ENCODE measurements at places on chromosomes 16 and 17.

DNA sequence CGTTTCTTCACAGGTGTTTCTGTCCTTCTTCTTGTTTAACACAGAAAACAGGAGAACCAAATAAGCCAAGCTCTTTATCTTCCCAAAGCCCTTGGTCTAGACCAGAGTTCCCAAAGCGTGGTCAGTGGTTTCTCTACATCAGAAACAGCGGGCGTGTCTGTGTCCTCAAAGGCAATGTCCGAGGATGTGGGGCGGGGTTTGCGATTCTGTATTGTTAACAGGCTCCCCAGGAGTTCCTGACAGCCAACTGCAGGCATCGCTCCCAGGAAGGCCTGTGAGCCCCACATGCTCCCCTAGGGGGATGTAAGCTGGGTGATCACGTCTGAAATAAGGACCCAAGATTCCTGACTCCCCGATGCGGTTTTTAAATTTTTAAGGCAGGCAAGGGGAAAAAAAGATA lies 28.4 kb upstream of the SLC25A19 start:
- DNase-seq = no peak

DNA sequence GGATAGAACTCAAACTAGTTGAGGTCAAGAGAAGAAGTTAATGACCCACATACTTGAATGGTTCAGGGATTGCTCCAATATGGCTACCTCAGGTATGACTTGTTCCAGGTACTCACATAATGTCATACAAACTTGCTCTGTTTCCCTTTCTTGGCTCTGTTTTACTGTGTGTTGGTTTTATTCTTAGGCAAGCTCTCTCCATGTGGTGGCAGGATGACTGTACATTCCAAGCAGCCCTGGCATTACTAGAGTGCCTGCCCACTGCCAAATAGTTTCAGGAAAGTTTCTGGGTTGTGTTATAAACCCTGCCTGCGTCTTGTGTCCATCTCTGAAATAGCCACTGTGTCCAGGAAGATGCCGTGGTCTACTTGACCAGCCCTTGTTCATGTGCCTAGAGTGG lies 476.8 kb downstream of the SHISA9 start:
- no peak for DNase-seq

- no peak for DNase-seq
Measured at GRCh38 chr17:40717776-40718175, 14.2 kb upstream of the KRT24 start.

DNA sequence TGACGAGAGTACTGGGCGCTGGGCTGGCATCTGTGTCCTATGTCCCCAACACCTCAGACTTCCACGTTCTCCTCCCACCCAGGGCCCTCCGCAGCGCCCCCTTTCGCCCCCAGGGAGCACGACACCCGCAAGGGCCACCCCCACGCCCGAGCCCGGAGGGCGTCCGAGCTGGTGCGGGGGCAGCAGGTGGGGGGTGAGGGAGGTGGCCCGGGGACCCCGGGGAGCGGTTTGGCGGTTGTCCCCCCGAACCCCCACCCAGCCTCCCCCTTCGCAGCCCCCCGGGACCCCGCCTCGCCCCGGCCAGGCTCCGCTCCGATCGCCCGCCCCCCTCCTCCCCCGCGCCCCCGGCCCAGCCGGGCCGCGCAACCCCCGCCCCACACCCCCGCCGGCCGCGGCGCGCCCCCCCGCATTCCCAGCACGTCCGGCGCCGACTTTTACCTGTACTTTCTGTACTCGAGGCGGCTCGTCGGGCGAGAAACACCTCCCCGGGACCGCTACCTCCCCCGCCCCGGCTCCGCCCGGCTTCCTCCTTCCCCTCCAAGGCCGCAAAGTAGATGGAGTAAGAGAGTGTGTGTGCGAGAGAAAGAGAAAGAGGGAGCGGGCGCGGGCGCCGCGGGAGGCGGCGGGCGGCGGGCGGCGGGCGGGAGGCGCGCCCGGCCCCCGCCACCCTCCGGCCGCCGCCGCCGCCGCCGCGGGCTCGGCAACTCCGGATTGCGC lies 901 bp downstream of the CDYL2 start:
- no peak for DNase-seq

DNA sequence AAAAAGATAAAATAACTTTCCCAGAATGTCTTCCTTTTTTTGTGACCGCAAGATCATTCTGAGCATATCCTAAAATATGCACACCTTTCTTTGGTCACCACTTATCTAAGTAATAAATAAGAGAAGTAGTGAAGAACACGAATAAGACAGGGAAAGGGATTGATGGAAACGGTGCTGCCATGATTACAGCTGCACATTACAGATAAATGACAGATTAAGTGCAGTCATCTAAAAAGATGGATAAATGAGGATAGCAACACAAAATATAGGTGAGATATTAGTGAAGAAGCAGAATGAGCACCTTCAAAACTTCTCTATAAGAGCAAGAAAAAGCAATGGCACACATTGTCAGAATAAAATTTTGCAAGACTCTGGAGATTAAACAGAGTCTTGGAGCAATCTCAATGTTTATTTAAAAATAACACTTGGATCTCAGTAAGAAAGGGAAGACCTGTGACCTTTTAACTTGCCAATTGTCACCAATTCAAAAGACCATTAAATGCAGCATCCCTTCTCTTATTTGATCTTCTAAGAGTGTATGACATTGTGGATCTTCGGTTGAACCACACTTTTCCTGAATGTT lies 567.1 kb downstream of the KCNJ2 start:
- DNase-seq = no peak

DNA sequence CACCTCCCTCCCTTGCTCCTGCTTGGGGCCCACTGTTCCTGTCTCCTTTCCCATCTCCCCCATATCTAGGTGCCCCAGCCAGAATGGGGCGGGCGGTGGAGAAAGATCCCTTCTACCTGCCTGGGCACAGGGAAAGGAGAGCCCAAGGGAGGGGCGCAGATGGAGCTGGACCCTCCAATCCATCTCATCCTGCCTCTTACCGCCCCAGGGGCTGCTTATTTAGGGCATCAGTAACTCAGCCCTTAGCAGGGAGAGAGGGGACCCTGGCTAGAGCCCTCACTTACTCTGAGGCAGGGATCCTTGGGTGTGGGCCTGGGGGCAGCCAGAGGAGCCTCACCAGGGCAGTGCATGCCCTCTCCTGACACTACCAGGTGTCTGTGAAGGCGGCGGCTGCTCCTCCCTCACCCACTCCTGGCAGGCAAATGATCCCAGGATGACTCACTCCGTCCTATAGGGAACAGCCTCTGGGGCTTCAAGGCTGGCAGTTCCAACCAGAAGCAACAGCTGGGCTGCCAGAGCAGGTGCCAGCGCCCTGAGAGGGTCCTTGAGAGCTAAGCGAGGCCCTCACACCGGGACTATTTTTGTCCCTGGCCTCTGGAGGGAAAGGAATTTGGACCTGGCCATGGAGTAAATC lies 16.3 kb upstream of the BCAR1 start:
- no peak for DNase-seq

GRCh38 chr16:680967-681745 lies 946 bp downstream of the STUB1 start:
- no peak for DNase-seq
